ENCODE measurements at places on chromosomes 2 and 18. TPM values are rescaled to one million over a fixed set of nuclear protein-coding genes. Genes with fewer than 3 reads are reported as not detected.

Gene TPGS2
- total RNA-seq, result 125 TPM

Gene GPAT2
- 5.3 TPM for total RNA-seq

DNA sequence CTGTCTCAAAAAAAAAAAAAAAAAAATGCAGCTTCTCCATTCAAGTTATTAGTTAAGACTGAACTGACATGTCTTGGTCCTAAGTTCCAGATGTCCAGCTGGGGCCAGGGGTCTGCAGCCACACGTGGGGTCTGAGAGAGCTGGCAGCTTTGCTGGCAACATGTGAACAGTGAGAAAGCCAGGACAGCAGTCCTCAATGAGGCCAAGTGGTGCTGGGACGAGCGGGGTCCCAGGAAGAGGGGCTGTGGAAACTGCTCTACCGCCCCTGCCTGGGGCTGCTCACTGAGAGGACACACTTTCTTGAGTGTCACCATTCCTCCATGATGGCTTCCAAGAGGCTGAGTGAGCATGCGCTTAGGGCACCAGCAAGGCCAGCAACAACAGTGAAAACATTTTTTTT lies 100.7 kb upstream of the TAF1B start:
- no peak for DNase-seq

- DNase-seq, result no peak
Observed at GRCh38 chr2:19785447-19785846, 116.3 kb downstream of the TTC32 start.

DNA sequence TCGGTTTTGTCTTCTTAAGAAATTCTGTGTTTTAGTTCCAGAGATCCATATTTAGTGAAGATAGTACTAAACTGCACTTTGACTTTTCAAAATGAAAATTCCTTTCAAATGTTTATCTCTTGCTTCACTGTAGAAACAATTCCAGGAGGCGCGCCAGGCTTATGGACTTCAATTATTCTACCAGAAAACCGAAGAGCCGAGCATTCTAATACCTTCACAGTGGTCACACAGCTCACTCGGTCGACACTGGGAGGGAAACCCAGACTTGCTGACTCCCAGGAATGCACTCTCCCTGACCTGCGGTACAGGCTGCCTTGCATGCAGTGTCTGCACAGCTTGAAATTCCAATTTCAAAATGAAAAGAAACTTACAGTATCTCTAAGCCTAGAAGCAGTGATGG lies 119.9 kb upstream of the PIEZO2 start:
- no peak for DNase-seq

Gene SERPINB11
- total RNA-seq, result not detected

Gene SP140L
- 95.1 TPM for total RNA-seq

- DNase-seq, result no peak
Observed at GRCh38 chr2:69567157-69567908, 76.2 kb downstream of the AAK1 start.

GRCh38 chr2:211413746-211414145 lies 857.3 kb downstream of the CPS1 start:
- DNase-seq, result no peak

- no peak for DNase-seq
Observed at GRCh38 chr2:220076734-220077133, 449.3 kb downstream of the SLC4A3 start.

- no peak for DNase-seq
Observed at GRCh38 chr2:148704247-148704646, 59.7 kb downstream of the EPC2 start.

DNA sequence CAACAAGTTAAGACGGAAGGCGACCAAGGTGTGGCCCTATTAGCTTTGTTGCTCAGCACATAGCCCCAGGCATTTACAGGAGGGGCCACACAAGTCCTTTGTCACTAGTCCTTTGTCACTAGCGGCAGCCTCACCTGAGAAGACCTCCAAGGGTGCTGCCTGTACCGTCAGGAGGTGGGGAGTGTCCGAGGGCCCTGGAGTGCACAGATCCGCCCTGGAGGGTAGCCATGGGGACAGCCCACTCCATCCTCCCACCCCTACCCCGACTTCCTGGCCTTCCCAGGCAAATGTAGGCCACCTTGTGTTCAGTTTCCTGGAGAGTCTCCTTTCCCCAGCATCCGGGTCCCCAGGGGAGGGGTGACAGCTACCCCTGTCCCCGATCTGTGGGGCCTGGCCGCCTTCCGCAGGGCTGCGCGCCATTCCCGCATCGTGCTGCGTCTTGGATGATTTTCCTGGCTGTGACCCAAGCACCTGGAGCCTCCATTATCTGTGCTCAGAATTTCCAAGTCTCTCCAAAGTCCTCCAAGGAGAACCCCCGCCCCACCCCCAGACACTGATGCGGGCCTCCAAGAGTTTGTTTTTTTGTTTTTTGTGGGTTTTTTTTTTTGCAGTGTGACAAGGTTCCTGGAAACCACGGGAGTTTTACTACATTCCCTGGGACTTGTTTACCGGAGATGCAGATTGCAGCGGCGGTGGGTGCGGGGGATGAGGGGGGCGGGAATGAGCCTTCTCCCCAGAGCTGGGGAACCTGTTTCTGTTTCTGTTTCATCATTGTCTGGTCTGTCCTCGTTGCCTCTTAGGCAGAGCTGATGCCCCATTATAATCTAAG lies 28.6 kb downstream of the TEX44 start:
- peak; percentile 44 for DNase-seq

DNA sequence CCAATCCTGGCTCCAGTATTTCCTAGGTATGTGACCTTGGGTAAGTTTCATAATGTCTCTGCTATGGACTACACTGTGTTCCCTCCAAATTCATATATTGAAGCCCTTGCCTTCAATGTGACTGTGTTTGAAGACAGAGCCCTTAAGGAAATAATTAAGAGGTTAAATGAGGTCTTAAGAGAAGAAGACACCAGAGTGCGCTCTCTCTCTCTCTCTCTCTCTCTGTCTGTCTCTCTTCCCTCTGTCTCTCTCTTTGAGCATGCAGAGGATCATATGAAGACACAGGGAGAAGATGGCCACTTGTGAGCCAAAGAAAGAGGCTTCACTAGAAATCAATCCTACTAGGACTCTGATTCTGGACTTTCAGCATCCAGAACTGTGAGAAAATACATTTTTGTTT lies 52.2 kb downstream of the NXPH2 start:
- no peak for DNase-seq

- peak; percentile 21 for DNase-seq
Observed at GRCh38 chr18:51867767-51868166, 472.2 kb upstream of the DCC start.

DNA sequence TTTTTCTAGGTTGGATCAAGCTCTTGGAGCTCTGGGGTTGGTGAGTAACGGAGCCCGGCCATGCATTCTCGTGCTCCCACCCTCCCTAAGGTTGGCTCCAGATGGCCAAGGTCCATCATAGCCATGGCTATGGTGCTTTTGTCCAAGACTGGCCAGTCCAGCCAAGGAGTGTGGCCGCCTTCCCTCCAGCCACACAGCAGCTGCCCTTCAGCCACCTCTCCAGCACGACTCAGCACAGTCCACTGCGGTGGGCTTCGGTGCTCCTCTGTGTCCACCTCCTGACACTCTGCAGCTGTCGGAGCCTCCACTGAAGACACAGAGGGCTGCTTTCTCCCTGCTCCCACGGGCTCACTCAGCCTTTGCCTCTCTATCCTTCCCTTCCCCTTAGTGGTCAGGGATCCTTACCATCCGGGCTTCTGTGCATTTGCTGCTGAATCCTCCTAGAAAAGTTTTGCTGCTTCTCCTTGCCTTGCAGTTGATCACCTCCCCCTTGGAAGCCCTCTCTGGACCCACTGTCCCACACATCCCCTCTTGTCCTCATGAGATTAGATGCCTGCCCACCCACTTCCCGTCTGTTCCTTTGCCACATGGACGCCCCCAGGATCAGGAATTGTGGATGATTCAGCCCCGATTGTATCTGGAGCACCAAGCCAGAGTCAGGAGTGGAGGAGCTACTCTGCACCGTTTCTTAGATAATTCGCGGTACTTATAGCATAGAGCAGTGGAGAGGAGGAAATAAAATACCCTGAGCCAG lies 177.1 kb upstream of the COPS8 start:
- DNase-seq, result no peak

GRCh38 chr2:213187833-213188532 lies 36.6 kb upstream of the IKZF2 start:
- no peak for DNase-seq

- no peak for DNase-seq
Observed at GRCh38 chr2:207133820-207134519, 31.8 kb downstream of the KLF7 start.

Gene GALNT14
- total RNA-seq, result not detected

Gene NEUROD1
- not detected for total RNA-seq

DNA sequence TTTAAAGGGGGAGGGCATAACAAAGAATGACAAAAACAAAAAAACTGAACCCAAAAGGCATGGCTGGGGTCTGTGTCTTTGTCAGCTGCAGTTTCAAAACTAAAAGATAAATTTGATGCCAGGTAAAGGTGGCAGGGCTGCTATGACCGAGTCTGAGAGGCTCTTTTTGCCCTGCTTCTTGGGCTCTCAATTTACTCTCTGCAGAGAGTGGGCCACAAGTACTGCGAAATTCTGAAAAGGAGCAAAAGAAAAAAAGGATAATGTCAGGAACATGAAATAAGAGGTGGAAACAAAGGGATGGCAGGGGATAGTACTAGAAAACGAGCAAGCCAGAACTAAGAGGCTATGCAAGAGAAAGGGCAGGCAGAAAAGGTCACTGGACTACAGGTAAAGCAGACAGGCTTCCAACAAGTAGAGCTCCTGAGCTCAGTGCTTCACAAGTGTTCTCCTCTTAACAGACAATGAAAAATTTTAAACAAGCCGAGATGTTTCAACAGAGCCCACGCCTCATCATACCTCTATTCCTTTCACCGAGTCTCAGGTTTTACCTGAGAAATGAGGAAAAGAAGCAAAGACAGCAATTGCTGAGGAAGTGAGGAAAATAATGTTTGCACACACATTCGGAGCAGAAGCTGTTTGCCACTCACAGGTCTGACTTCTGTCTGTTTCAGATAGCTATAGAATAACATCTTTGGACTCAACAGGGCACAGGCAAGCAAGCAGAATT lies 7.3 kb downstream of the IRS1 start:
- DNase-seq, result no peak

- DNase-seq, result no peak
Observed at GRCh38 chr2:4219571-4219970, 516.2 kb downstream of the DCDC2C start.

- no peak for DNase-seq
Observed at GRCh38 chr2:182496596-182496995, 69.8 kb upstream of the PDE1A start.

- DNase-seq, result no peak
Observed at GRCh38 chr2:128280901-128281321, 37.8 kb downstream of the HS6ST1 start.

DNA sequence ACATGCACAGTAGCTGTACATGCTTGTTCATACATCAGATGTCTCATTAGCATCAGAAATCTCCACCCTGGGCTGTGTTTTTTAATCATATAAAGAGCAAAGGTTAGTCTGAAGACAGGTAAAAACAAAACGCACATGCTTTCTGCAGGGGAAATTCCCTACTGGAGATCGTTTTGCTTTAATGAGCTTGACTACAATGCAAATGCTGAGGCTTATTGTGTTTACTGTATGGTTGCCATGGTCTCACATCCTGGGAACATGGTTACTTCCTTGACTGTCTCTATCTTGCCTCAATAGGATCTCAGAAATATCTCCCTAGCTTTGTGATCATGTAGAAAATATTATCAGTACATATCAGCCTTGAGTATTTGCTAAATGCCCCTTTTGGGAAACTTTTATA lies 336.5 kb upstream of the TFPI start:
- DNase-seq, result no peak

DNA sequence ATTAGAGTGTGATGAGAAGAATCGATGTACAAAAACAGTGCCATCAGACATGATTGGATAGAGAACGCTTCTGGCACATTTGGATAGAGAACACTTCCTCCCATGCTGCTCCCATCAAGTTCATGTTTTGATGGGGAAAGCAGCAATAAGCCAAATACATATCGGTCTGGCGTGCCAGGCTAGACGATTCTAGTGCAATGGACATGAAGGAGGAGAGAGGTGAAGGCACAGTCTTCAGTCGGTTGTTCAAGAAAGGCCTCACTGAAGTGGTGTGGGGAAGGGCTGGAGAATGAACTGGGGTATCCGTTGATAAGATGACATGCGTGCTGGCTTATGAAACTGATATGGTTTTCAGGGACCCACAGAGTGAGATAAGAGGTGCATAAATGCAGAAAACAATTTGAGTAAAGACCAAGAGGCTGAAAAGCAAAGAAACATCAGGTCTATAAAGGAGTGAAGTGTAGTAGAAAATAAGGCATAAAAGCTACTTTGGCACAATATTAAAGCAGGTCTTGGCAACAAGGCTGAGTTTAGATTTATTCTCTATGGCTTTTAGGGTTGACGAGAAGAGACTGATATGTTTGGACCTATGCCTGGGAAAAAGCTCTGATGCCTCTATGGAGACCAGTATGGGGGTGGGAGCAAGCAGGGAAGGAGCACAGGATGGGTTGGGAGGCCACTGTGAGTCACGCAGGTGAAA lies 117.6 kb upstream of the PIEZO2 start:
- no peak for DNase-seq

- DNase-seq, result no peak
Observed at GRCh38 chr2:129744649-129745048, 234.8 kb upstream of the RAB6C start.

Gene SYT4
- not detected for total RNA-seq

GRCh38 chr2:157404363-157404762 lies 39.5 kb downstream of the CYTIP start:
- DNase-seq, result peak; percentile 80

Gene CD8B2
- total RNA-seq, result not detected

- no peak for DNase-seq
Observed at GRCh38 chr2:3254442-3254941, 123.1 kb downstream of the EIPR1 start.

Measured in activated CD4-positive, alpha-beta T cell treated with anti-CD3 and anti-CD28 coated beads, Interleukin-2, amount 10 ng/mL, durations not matched to agents 7 days and 5 days (primary cell).